ENCODE measurements at places on chromosomes 1 and 21.

- no peak for DNase-seq
These were observed 46.5 kb downstream of the OMA1 start for GRCh38 chr1:58500043-58500442.

DNA sequence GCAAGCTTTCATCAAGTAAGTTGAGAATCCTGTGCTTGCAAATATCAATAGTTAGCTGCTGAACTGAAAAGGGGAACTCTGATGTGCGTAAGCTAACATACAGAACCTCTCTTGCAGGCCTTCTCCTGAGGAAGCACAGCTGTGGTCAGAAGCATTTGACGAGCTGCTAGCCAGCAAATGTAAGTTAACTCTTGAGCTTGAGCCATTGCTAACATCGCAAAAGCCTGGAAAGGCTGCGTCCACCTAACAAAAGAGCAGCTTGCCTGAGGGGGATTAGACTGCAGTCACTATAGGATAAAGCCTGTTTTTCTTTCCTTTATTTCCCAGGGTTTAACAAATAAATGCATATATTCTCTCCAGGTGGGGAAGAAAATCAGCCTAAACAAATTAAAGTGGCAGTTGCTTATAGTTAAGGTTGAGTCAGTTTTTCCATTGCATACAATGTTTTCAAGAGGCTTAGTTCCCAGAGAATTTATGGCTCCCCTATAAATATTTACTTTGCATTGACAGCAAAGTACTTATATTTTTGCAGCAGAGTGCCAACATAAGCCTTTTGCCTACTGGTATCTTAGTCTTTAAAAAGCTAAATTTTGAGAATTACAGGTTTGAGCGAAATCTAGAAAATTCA is 1.5 kb downstream of the RGS2 start:
- DNase-seq: peak; percentile 79

DNA sequence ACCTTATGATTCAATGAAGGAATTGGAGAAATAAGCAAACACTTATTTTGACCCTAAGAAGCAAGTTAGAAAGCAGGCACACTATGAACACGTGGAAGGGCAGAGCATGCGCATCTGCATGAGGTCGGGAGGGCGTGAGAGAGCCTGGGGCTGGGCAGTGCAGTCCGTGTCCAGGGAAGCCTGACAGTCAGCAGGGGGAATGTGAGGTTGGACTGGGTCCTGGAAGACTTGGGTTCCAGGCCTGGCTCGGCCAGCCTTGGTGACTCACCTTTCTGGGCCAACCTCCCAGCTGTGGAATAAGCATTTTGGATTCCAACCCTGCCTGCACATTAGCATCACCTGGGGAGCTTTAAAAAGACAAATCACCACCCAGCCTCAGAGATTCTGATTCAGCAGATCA is 26.6 kb upstream of the LMX1A start:
- no peak for DNase-seq

DNA sequence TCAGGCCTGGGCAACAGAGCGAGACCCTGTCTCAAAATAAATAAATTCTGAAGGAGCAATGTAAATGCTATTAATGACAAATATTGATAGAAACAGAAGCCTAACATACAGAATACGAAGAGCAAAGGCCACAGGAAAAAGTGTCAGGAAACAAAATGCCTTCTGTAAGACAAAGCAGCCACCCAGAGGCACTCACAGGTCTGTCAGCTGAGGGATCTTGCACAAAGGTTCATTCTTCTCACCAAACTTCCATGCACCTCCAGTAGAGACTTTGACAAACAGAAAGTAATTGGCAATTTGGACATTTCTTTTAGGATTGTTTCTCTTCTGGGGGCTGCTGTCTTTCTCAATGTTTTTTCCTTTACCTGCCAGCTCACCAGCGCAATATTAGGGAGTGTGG is 1.2 kb upstream of the ALDH9A1 start:
- no peak for DNase-seq

DNA sequence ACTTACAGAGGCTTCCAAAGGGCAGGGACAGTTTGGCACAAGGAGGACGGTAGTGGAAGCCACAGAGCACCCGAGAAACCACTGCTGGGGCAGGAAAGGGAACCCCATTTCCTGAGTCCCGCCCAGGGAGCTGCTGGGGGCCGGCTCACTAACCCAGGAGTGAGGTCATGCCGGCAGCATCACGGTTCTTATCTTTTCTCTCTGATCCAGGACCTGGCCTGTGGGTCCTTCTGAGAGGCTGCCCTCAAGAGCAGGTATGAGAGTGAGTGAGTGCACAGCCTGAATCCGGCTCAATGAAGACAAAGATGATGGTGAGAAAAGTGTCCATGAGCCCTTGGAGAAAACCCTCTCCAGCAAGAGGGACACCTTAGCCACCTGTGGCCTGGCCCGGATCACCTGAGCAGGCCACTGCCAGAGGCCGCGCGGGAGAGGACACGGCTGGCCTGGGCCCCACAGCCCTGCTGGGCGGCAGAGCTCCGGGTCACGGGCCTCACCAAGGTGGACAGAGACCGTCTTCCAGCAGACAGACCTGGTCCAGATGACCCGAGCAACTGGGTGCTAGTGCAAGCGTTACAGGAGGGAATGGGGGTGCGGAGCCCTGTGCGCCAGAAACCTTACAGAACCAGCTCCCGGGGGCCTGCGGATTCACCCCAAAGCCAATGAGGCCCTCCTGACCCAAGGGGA is 94.9 kb downstream of the RIPK4 start:
- no peak for DNase-seq

DNA sequence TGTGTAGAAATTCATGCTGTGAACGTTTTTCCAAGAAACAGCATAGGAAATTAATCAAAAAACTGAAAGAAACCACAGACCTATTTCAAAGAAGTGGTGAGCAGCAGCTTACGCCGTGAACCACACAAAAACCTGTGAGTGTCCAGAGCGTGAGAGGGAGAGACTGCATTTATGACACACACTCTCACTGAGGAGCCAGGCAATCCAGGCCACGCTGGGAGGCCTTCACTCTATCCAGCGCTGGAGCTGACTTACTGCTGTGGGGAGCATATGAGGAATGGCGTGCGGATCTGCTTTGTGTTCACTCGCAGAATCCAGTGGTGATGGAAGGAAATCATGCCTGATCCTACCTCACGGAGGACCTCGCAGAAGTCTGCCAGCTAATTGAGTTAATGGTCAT is 12.7 kb downstream of the ADAMTS1 start:
- DNase-seq: no peak

DNA sequence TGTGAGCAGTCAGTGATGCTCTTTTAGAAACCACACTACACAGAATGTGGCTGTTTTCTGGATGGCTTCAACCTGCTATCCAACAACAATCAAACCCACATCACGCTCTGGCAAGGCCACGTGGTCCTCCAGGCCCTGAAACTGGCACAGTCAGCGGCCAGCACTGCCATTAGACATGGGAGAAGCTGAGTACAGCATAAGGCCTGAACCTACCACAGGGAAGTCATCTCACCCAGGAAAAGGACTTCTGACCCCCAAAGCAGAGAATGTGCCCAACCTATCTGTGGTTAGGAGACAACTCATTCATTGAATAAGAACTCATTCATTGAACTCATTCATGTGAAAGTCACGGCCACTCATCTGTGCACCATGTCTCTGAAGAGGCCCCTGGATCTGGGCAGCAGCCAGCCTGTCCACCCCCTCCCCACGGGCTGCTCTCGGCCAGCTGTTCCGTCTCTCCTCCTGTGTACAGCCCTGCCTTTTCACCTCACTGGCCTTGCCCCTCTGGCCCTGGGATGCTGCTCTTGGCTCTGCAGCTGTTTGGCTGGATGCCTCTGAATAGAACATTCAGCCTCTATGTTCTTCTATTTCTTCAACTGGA is 41.1 kb downstream of the C1orf198 start:
- no peak for DNase-seq

- no peak for DNase-seq
These were observed 84.5 kb upstream of the LRRC7 start for GRCh38 chr1:69483246-69483645.

- no peak for DNase-seq
These were observed 13.3 kb downstream of the TESK2 start for GRCh38 chr1:45477646-45478045.

- DNase-seq: no peak
These were observed 93.1 kb upstream of the RUNX1 start for GRCh38 chr21:35142036-35142815.
